ENCODE measurements at places on chromosomes 7 and 10.
A peak's percentile ranks its signal among the peaks of the same experiment; 100 is the strongest.

DNA sequence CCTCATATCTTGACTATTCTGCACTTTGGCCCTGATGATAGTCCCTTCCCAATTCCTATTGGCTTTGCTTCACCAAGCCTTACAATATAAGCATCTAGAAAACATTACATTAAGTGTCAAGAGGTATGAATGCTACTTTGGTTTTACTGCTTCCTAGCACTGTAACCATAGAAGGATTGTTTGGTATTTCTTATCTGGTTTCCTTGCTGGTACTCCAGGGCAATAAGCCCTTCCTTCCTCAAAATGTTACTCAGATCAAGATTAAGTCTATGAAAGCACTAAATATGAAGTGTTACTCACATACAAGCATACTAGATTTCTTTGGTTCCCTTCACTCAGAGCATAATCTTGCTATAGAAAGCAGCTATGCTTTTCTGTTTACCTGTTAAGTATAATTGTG lies 492.5 kb downstream of the ETV1 start:
- DNase-seq, result no peak

DNA sequence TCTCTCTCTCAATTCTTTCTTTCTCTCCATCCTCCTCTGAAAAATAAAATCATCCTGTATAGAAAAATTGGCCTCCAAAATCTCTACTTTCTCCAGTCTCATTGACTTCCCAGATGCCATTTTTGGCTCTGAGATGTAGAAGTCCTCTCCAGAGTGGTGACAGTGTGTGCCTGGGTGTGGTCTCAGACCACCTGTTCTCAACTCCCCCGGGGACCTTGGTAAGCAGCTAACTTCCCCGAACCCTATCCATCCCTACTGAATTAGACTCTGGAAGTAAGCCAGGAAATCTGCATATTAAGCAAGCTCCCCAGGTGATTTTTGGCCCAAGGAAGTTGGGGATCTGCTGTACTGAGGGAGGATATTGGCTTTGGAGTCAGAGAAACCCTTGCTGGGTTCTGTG lies 120.5 kb downstream of the WDR11 start:
- no peak for DNase-seq

DNA sequence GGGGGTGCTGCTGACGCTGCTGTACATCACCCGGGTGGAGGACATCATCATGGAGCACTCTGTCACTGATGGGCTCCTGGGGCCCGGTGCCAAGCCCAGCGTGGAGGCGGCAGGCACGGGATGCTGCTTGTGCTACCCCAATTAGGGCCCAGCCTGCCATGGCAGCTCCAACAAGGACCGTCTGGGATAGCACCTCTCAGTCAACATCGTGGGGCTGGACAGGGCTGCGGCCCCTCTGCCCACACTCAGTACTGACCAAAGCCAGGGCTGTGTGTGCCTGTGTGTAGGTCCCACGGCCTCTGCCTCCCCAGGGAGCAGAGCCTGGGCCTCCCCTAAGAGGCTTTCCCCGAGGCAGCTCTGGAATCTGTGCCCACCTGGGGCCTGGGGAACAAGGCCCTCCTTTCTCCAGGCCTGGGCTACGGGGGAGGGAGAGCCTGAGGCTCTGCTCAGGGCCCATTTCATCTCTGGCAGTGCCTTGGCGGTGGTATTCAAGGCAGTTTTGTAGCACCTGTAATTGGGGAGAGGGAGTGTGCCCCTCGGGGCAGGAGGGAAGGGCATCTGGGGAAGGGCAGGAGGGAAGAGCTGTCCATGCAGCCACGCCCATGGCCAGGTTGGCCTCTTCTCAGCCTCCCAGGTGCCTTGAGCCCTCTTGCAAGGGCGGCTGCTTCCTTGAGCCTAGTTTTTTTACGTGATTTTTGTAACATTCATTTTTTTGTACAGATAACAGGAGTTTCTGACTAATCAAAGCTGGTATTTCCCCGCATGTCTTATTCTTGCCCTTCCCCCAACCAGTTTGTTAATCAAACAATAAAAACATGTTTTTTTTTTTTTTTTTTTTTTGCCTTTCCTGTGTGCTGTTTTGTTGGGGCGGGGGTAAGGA lies 55.8 kb downstream of the TSPAN15 start:
- DNase-seq, result no peak

DNA sequence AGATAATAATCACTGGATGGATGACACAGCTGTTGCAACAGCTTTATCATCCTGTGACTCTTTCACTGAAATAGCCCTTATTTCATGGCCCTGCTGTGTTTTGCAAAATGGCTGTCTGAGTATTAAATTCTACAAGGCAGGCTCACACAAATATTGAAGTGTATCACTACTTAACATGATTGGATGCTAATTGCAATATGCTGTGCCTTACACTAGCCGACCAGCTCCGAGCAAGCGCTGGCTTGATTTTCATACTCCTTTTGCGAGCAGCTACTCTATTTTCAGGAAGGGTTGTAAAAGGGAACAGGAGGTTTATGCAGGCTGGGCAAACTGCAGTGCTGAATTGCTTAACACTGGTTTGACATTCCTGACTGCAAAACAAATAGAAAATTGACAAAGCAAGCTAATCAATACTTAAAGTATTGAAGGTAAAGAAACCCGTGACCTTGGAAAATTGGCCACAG lies 121.6 kb downstream of the CACNB2 start:
- no peak for DNase-seq

- DNase-seq, result peak; percentile 75
These were observed 1.8 kb upstream of the PDGFA start for GRCh38 chr7:521221-522070.

DNA sequence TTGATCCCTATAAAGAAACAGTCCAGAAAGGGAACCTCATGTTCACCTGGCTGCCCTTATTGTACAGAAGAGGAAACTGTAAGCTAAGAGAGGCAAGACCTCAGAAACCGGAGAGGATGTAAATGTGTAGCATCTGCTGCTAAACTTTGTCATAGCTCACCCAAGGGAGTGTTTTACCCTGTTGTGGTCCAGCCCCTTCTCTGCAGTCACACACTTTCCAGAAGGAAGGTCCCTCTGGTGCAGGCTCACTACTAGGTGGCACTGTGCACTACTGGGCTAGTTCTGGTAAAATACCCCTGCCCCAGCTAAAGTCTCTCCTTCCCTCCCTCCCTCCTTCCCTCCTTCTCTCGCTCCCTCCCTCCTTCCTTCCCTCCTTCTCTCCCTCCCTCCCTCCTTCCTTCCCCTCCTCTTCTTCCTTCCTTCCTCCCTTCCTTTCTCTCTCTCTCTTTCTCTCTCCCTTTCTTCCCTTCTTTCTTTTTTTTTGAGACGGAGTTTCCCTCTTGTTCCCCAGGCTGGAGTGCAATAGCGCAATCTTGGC lies 42.5 kb upstream of the LCOR start:
- no peak for DNase-seq

DNA sequence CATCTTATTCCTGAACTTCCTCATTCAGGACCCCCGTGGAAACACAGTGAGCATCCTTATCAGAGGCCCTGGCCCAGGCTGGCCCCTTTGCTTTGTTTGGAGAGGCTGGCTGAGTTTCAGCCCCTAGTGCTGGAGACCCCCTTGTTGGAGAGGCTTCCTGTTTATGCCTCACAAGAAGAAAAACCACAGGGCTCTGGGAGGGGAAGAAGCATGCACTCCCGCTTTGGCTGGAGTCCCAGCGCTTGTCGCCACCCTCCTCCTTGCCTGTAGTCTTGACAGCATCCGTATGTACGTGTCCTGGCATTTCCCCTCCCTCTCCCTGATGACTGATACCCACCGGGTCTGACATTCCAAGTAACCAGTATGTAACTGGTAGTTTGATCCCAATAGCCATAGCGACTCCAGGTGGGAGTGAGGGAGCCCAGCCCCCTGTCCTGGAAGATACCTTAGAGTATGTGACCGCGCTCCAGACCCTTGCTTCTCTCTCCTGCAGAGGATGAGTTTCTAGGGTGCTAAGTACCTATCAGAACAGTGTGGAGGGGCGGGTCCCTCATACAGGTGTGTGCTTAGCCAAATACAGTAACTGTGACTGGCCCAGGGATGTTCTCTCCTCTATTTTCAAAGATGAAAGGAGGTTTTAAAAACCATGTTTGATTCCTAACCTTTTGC lies 6.9 kb upstream of the ATP6V0E2 start:
- DNase-seq, result peak; percentile 7

GRCh38 chr10:32982911-32983909 lies 25.2 kb upstream of the ITGB1 start:
- DNase-seq, result peak; percentile 97

DNA sequence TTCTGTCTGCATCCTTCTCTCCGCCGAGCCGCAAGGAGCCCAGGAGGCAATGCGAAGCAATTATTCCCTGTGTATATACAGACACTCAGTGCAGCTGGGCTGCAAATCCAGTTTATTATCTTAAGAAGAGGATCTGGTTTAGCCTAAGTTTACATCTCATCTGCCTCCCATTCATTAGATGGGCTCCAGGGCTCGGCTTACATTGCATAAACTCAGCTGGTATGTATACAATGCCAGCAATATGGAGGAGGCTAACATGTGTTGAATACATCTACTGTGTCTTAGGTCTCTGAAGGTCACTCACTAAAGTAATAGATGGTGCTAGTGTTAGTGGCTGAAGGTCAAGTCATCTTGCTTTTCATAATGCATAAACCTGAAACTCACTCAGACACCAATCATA lies 996.8 kb downstream of the KCNMA1 start:
- DNase-seq, result no peak

DNA sequence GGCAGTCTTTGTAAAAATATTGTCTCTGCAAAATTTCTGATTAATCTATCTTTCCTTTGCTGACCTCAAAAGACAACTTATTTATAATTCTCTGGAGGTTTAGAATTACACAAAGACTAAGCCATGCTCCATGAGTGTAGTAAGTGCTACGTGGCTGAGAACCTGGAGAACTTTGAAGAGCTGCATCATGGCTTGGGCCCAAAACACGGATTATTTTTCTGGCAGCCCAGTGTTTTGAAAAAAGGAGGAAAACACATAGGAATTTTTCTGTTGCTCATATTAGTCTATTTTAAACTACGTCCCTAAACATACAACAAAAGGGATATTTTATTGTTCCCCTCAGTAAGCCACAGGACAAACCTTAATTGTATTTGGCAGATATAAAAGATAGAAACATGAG lies 360.7 kb upstream of the MYO3A start:
- DNase-seq, result no peak

- DNase-seq, result no peak
These were observed 35.0 kb upstream of the TMEM273 start for GRCh38 chr10:49223205-49223604.

- peak; percentile 74 for DNase-seq
These were observed 20.2 kb upstream of the SMC3 start for GRCh38 chr10:110547139-110547761.

- DNase-seq, result no peak
These were observed 5.8 kb upstream of the ESYT2 start for GRCh38 chr7:158834878-158835784.

- peak; percentile 70 for DNase-seq
These were observed 27.7 kb upstream of the CSGALNACT2 start for GRCh38 chr10:43110338-43111071.

DNA sequence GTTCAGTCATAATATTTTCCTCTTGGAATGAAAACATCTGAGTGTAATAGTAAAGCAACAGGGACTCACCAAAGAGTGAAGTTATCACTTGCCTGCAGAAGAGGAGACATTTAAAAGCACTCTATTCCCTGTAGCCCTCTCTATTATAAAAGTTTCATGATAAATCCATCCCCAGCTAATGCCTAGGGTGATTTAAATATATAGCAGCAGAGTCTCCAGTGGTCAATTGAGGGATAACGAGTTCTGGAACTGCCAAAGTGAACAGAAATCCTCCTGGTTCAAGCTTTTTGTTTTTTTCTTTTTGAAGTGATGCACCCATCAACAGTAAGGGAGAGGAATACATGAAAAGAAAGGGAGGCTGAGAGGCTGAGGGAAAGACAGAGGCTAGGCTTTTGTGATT lies 87.3 kb downstream of the EVX1 start:
- DNase-seq, result no peak

DNA sequence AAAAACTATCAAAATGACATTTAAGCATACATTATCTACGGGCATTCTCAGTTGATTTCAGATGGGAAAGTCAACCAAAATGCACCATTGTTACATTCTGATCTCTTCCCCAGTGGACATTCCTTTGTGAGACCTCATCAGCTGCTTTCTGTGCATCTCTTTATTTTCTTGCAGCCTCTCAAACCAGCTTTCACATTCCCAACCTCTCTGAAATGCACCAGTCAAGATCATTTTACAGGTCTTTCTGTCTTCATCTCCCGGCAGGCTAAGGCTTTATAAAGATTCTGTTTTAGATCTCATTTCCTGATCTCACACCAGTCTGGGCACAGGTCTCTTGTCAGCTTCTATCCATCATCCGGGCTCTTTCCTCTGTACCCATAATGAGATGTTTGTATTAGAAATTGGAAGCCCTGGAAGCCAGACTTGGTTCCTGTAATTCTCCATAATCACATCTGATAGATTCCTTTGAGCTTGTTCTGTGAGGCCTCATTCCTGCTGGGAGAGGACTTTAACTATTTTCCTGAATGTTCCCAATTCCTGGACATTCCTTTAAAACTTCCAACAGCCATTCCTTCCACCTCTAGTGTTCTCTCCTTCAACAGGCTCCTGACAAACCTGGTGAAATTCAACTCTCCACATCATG lies 44.3 kb upstream of the ARL4A start:
- DNase-seq, result peak; percentile 71

- peak; percentile 50 for DNase-seq
These were observed 305.0 kb downstream of the PTEN start for GRCh38 chr10:88168171-88169036.

- DNase-seq, result no peak
These were observed 192.4 kb downstream of the SDK1 start for GRCh38 chr7:3493499-3493898.

- DNase-seq, result peak; percentile 87
These were observed 4.6 kb upstream of the TBC1D12 start for GRCh38 chr10:94397549-94398370.

GRCh38 chr10:96949039-96949683 lies 117.1 kb downstream of the LCOR start:
- DNase-seq, result no peak

Data from EH (cell line).